ENCODE measurements at places on chromosomes 4 and X.

GRCh38 chr4:168501407-168501806 lies 4.6 kb downstream of the PALLD start:
- no peak for DNase-seq

GRCh38 chr4:23737571-23737970 lies 152.3 kb downstream of the PPARGC1A start:
- DNase-seq: no peak

- DNase-seq: no peak
These were observed 220.4 kb downstream of the SPRY1 start for GRCh38 chr4:123616951-123617461.

DNA sequence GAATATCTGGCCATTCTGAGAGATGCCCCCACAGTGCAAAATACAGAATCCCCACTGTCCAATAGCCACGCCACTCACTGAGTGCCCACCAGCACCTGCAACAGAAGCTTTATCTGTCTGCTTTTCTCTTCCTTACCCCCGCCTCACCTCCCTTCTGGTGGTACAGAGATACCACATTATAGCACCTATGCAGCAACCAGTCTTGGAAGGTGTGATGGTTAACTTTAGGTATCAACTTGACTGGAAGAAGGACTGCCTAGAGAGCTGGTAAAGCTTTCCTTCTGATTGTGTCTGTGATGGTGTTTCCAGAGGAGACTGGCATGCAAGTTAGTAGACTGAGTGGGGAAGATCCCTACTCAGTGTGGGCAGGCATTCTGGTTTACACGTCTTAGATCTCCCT lies 61.8 kb upstream of the TXK start:
- no peak for DNase-seq

DNA sequence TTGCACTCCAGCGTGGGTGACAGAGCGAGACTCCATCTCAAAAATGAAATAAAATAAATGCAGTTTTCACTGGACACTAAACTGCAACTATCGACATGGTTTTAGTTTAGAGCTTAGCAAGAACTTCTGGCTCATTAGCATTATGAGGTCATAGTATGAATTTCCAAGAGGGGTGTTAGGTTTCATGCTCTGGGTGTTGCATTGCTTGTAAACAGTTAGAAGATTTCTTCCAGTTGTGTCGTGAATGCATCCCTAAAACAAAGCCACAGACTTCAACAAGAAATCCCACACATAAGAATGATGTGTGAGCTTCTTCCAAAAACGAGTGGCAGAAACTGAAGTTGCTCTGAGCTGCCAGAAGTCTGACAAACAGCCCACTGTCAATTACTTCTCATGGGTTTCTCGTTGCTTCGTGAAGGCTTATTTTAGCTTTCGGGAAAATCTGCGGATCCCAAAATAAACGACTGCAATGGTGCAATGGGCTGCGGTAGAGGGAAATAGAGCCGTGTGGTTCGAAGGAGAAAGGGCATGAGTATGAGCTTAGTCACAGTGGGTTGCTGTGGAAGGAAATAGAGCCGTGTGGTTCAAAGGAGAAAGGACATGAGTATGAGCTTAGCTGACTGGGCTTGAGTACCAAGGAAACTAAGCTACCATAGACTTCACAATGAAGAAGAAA lies 354.9 kb downstream of the DHRSX start:
- DNase-seq: no peak

DNA sequence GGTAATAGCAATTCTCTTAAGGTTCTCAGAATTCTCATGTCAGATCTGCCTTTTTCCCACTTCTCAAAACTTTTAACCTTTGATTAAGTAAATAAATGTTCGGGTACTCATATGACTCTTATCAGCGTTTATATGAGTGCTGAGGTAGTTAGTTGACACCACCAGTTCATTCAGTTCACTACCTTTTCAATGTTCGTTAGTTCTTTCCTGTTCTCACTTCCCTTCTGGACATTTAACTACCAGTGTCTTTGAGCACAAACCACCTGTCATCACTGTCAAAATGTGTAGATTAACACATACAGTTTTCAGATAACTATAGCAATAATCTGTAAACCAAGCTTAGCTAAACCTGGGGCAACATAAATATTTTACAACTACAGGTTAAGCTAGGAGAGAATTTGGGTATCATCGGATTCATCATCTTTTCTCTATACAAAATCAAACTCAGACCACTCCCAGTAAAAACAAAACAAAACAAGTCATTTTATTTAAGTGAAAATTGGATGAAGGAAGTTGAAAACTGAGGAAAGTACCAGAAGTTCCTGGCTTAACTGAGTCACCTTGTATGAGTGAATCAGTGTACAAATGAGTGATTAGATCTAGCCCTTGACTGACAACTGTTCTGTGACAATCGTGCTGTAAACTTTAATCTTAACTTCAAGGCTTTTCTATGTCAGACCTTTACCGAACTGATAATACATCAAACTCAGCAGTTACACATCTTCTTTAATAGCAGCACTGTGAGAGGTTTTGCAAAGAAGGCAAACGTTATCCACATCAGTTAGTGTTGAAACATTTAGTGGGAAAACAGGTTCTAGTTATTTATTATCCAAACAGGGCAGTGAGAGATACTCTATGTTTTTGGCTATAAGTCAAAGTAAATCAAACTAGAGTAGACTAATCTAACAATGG lies 41.9 kb downstream of the ARHGEF38 start:
- DNase-seq: no peak

DNA sequence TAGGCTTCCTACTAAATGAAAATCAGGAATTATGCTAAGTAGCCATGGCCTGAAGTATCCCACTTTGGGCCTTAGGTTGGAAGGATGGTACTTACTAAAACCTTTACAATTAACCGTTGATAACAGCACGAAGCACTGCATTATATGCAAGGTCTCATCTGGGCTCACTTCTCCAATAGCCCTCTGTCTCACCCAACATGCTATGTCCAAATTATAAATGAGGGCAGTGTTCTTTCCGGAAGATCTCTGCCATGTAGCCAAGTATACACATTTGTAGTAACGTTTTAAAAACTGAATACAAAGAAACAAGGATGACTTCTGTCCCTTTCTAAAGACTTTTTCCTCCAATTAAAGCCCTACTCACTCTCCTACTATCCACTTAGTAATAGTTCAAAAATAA lies 51.6 kb downstream of the SCFD2 start:
- no peak for DNase-seq

DNA sequence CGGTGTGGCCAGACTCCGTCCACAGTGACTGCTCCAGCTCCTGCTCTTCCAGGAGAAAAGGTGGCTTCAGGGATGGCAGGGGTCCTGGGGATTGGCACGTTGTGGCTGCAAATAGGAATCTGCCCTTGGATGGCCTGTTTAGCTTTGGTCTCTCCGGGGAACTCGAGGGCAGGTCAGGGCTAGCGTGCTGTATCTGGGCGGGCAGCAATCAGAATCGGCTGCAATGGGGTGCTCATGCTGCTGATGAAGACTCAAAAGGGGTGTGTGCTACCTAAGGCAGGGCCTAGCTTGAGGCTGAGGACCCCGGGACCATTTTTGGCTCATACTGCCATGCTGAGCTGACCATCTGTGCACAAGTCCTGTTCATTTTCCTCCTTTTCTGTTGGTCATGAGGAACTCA lies 51.3 kb downstream of the RGS12 start:
- no peak for DNase-seq

GRCh38 chr4:29559286-29559685 lies 1160.9 kb upstream of the PCDH7 start:
- DNase-seq: no peak

- no peak for DNase-seq
These were observed 35.9 kb downstream of the GPM6B start for GRCh38 chrX:13780868-13781427.

- no peak for DNase-seq
These were observed 30.6 kb downstream of the SUPT20HL2 start for GRCh38 chrX:24283127-24283794.

DNA sequence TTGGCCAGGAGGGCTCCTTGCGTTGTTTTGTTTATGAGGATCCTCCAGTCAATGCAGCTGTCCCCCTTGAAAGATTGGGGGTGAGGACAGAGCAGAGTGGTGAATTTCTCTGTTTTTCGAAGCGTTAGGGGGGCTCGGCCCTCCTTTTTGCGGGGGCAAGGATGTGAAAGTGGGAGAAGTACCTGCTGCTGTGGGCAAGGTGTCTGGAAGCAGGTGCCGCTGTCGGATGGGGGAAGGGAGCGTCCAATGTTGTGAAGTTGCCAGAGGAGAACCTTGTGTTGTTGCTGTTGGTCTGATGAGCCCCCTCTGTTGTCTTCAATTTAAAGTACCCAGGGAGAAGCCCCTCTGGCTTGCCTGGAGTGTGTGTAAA lies 613 bp downstream of the GLRB start:
- DNase-seq: no peak

DNA sequence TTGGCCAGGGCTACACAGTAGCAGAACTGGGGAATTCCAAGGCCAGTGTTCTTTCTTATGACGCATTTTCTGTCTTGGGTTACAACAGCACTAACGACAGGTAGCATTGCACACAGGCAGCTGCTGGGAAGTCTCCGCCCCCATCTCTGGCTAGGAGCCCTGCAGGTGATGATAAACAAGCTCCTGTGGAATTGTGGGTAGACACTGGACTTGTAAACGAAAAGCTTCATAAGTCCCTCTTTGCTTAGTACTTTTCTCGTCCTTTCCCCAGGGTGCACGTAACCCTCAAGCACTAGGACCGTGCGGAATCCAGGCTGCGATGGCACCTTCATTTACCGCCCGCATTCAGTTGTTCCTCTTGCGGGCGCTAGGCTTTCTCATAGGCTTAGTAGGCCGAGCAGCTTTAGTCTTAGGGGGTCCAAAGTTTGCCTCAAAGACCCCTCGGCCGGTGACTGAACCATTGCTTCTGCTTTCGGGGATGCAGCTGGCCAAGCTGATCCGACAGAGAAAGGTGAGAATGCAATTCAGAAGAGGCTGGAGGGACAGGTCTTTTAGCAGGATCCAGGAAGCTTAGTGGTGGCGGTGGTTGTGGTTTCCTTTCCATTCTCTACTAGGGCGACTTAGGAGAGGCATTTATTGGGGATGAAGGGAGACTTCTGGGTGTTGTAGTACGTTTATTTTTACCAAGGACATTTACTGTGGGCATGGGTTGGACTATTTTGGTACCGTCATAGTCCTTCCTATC lies at the start of gene FAAH2:
Gene FAAH2, plus strand, starts transcription at position 200 of the 745 bp plus-strand sequence. Its CDS starts 120 bp downstream, at position 320.
- DNase-seq: no peak

DNA sequence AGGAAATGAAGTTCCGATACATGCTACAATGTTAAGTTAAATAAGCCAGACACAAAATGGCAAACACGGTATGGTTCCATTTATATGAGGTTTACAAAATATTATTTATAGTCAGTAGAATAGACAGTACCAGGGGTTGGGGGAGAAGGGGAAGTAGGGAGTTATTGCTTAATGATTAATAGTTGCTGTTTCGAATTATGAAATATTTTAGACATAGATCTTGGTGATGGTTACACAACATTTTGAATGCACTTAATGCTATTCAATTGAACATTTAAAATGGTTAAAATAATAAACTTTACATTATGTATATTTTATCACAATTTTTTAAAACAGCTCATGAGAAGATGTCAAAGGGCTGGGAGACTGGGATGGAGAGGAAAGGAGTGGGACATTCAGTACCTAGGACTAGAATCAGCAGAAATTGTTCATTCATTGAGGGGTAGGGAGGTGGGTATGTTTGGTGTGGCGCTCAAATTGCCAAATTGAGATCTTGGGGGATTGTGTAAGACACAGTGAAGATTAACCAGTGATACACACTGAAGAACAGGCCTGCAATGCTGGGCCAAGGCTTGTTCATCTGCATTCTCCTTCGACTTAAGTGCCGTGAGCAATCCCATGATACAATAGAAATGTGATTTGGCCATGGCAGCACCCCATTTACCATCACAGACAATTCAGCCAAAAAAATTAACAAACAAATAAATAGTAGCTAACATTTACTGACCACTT lies 165.6 kb upstream of the GALNT7 start:
- DNase-seq: no peak

- DNase-seq: no peak
These were observed 8.1 kb upstream of the TEX13A start for GRCh38 chrX:105228602-105229001.

- DNase-seq: no peak
These were observed 156.3 kb downstream of the CBR4 start for GRCh38 chr4:168853770-168854169.

- no peak for DNase-seq
These were observed 318.6 kb downstream of the ANK2 start for GRCh38 chr4:113368056-113368455.

DNA sequence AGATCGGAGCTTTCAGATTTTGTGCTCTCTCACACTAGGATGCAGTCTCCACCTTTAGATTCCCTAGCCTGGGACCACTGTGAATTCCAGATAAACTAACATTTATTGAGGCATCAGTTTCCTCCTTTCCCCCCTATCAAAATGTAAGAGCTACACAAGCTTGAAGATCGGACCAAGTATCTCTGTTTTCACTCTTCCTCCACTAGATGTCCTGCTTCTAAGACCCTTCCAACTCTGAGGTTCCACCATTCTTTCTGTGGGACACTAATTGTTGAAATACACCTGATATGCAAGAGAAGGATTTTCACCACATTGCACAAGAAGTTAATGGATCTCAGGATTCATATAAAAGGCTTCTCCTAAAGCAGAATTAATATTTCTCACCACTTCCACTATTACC lies 43.0 kb upstream of the PHOX2B start:
- DNase-seq: no peak

DNA sequence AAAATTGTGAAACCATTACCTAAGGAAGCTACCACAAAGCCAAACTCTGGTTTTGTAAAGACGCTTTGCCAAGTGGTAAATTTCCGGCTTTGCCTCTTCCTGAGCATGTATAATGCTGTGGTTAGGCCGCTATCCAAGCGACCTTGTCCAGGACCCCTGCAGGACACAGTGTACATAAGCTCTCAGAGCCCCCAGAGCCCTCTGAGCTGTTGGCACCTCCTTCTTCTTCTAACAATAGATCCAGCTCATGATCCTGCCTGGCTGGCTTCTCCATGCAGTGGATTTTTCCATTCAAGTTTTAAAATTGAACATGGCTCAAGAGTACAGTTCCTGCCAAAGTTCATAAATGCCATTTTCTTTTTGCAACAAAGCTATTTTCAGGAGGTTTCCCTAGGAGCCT lies 326.7 kb downstream of the MAPK10 start:
- no peak for DNase-seq

DNA sequence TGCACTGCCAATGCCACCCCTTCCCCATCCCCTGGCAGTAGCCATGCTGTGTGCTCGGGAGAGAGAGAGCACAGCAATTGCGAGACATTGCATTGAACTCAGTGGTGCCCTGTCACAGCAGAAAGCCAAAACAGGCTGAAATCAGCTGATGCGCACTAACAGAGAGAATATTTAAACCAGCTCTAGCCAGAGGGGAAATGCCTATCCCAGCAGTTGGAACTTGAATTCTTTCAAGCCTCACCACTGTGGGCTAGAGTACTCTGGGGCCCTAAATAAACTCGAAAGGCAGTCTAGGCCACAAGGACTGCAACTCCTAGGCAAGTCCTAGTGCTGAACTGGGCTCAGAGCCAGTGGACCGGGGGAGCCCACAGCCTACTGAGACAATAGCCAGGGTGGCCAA lies 17.7 kb upstream of the RP2 start:
- no peak for DNase-seq

- no peak for DNase-seq
These were observed 2.7 kb upstream of the ASB5 start for GRCh38 chr4:176271749-176272148.

Measured in GOT3 (cell line).